Activated CD4-positive, alpha-beta T cell treated with anti-CD3 and anti-CD28 coated beads, Interleukin-2, amount 10 ng/mL, durations not matched to agents 7 days and 5 days (primary cell): ENCODE measurements at places on chromosomes 16 and 17.

DNA sequence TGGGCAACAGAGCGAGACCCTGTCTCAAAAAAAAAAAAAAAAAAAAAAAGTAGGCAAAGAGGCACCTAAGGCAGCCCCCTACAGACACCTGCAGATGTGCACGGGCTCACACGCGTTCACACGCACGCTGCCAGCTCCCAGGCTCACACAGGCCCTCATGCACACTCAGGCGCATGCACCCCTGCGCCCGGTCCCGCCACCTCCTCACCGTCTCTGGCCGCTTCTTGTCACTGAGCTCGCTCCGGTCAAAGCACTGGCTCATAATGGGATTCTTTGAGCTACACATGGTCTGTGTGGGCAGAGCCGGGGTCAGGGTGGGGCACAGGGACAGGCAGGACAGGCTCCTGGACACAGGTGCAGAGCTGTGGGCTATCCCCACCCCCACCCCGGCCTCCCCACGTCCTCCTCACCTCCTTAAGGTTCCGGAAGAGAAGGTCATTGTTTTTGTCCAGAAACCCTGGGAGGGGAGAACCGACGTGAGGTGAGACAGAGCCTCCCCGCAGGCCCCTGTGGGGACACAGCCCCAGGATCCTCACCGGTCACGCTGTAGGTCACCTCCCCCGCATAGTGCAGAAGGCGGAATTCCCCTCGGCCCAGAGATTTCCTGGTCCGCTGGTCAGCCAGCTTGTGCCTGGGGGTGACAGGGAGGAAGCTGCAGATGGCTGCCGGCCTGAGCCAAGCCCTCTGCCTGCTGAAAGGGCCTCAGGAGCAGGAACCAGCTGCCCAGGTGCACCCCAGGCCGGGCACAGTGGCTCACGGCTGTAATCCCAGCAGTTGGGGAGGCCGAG is 17.9 kb downstream of the MYO1C start:
- no peak for DNase-seq

- no peak for DNase-seq
These were observed 16.0 kb upstream of the HEATR6 start for GRCh38 chr17:60094754-60095153.

- no peak for DNase-seq
These were observed 14.9 kb downstream of the RCVRN start for GRCh38 chr17:9890124-9890523.

DNA sequence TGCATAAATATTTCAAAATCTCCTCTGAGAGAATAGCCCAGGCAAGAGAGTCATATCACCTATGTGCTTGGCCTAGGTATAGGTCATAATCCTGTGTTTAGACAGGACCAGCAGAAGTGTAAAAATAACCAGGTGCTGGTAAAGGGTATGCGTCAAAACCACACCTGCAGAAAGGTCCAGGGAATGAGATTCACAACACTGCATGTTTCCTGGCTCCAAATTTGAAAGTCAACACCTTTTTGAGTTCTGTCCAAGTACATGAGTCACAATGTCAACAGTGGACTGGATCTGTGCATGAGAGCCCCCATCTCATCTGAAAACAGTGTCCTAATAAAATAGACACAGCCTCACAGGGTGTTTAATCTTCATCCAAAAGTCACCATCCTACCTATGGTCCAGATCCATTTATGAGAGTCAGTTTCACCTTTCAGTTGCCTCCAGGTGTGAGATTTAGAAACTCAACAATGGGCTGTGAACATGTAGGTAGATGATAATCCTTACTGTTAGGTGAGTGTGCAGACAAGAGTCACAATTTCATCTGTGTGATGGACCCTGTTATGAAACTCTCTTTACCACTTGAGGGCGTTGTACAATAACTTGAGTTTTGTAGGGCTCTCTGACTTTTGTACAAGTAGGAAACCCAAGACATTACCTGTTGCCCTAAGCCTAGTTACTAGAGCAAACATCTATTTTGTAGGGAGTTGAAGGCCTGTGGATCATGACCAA is 2100.7 kb downstream of the TP53TG3F start:
- DNase-seq: no peak

GRCh38 chr17:18225642-18226283 is 328 bp downstream of the LLGL1 start:
- no peak for DNase-seq

DNA sequence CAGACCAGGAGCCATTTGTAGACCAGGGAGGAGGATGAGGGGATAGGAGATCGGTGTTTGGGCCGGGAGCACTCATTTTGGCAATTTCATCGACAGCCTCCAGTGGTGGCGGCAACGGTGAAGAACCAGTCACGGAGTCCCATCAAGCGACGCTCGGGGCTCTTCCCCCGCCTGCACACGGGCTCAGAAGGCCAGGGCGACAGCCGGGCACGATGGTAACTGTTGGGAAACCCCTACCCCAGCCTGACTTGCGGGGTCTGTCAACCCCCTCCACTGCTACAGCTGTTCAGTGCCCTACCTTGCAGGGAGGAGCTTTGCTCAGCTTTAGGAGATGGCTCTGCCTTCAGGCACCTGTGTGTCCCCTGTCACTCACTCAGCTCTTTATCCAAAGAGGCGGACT is 43.0 kb downstream of the OR1D5 start:
- DNase-seq: no peak

GRCh38 chr17:13601776-13602551 is at the start of gene HS3ST3A1:
Gene HS3ST3A1 (minus strand): TSS chr17:13601929. CDS start chr17:13601129, 800 bp downstream.
- DNase-seq: no peak

GRCh38 chr17:43399839-43400328 is 1.1 kb downstream of the ARL4D start:
- DNase-seq: no peak

DNA sequence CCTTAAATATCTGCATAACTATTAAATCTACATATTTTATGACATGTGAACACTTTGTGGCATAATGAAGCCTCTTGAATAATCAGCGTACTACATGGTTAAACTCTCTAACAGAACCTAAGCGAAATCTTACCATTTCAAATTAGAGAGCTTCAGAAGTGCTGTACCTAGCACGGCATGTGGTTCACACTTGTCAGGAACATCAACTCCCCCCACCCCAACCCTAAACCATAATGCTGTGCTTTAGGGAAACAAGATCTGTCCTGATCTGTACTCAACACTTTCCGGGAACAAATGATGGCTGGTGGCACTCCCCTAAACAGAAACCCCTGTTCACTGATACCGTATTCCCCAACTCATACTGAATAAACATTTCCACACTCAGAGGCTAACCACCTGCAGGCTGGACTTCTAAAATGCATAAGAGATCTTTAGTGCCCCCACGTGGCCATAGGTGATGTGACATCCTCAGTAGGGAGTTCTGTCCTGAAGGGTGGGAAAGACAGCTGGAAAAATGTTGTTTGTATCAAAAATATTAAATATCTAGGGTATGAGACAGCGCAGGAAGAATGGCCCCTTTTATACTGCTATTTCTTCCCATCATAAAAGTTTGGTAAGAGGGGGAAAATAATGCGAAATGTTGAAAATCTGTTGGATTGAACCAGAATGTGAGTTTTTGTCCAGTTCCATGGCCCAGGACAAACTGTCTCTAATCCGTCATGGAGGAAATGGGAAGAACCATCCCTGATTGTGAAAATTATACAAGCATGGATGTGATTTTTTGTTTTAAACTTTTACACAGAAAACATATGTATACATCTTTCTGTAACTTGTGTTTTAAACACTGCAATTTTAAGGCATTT is 88.6 kb downstream of the USP31 start:
- DNase-seq: peak; percentile 57

DNA sequence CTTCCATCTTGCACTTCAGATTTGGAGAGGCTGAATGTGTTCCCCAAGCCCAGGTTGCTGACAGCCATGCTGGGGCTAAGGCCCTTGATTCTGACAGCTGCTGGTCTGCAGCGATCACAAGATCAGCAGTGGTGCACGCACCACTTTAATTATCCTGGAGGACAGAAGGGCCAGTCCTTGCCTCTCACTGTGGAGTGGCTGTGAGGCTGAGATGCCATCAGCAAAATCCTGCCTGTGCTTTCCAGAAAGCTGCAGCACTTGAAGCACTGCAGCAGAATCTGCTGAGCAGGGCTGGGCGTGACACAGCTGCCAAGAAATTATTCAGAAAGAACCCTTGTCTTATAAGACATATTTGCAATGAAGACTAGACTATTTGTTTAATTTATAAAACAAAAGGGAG is 37.1 kb downstream of the NUP93 start:
- DNase-seq: no peak

- peak; percentile 42 for DNase-seq
These were observed 161.3 kb downstream of the SLC39A11 start for GRCh38 chr17:72931163-72931562.

- DNase-seq: no peak
These were observed 504.0 kb upstream of the RBFOX1 start for GRCh38 chr16:6828690-6829089.

- DNase-seq: no peak
These were observed 522 bp downstream of the NAGS start for GRCh38 chr17:44004761-44005526.

- no peak for DNase-seq
These were observed 27.9 kb upstream of the EFCAB13 start for GRCh38 chr17:47295874-47296255.

- DNase-seq: no peak
These were observed 184.0 kb upstream of the GSE1 start for GRCh38 chr16:85428899-85429775.

GRCh38 chr17:70478902-70479301 is 309.6 kb downstream of the KCNJ2 start:
- no peak for DNase-seq

GRCh38 chr17:35540589-35541404 is 3.3 kb upstream of the SLFN12L start:
- peak; percentile 41 for DNase-seq

GRCh38 chr16:54407596-54407995 is 121.0 kb upstream of the IRX3 start:
- DNase-seq: no peak

DNA sequence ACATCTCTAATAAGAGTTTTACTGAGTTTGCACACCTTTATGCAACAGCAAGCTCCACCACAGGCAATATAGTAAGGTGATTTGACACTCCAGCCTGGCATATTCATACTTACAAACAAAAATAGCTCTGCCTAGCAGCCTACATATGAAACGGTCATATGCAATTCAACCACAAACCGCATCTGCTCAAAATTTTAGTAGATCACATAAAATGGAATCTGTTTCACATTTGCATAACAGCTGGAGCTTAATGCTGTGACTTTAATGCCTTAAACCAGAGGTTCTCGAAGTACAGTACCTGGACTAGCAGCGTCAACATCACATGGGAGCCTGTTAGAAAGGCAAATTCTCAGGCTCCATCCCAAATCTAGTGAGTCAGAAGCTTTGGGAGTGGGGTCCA is 578.4 kb downstream of the CDH11 start:
- no peak for DNase-seq

GRCh38 chr17:17279316-17279715 is 1.7 kb downstream of the COPS3 start:
- no peak for DNase-seq

DNA sequence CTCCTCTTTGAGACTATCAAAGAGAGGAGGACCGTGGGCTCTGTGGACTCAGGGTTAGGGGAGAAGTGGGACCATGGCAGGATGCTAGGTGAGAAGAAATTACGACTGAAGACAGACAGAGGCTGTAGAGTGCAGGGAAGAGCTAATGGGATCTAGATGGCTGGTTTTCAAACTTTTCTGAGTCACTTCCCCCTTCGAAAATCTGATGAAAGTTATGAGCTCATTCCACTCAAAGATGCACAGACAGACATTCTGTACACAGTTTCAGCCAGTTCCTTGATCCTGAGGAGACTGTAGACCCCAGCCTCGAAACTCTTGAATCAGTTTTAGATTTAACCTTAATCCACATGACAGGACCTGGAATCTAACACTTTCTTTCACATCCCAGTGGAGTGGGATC is 40.7 kb downstream of the RGS9 start:
- DNase-seq: no peak

GRCh38 chr17:70552230-70552981 is 383.1 kb downstream of the KCNJ2 start:
- DNase-seq: no peak

DNA sequence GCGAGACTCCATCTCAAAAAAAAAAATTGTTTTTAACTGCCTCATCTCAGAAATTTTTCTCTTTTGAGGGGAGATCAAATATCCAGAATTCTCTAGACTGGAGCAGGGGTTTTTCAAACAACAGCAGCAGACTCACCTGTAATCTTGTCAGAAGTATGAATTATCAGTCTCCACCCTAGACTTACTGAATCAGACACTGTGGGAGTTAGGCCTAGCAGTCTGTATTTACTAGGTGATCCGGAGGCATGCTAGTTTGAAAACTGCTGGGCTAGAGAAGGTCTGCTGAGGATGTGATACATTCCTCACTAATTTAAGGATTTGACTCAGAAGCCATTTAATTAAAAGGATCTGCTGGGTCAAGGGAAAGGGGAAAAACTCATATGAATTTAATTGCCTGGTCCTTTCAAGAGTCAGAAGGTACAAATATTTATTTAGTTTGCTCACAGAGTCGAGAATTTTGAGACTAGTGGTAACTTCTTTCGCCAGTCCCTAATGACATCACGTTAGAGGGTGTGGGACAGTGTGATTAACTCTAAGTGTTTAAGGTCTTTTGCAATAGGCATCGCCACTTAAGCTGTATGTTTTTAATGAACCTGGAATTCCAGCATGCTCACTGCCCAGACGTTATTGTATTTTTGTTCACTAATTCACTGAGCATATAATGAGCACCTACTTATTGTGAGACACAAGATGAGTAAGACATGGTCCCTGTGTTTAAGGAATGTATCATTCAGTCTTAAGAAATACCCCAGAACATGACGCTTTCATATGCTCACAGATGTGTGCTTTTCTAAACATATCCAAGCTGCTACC is 14.2 kb downstream of the ATP6V0A1 start:
- DNase-seq: no peak

GRCh38 chr17:14152721-14153120 is 83.4 kb downstream of the COX10 start:
- no peak for DNase-seq

- DNase-seq: no peak
These were observed 5.7 kb downstream of the FOXF1 start for GRCh38 chr16:86515777-86516622.

DNA sequence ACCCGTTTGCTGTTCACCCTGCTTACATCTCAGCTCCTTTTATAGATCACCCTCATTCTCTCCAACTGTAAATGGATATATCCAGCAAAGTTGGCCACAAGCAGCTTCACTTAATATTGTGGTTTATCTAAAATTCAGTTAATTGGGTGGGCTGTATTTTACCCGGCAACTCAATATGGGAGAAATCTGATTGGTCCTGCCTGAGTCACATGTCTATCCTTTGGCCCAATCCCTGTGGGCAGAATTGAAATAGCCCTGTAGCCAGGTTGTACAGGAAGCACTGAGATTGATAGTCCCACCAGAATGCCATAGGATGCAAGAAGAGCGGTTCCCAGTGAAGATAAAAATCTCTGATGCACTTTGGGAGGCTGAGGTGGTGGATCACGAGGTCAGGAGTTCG is 73.2 kb downstream of the AIPL1 start:
- DNase-seq: no peak
